ENCODE measurements at places on chromosomes 12 and 14.

DNA sequence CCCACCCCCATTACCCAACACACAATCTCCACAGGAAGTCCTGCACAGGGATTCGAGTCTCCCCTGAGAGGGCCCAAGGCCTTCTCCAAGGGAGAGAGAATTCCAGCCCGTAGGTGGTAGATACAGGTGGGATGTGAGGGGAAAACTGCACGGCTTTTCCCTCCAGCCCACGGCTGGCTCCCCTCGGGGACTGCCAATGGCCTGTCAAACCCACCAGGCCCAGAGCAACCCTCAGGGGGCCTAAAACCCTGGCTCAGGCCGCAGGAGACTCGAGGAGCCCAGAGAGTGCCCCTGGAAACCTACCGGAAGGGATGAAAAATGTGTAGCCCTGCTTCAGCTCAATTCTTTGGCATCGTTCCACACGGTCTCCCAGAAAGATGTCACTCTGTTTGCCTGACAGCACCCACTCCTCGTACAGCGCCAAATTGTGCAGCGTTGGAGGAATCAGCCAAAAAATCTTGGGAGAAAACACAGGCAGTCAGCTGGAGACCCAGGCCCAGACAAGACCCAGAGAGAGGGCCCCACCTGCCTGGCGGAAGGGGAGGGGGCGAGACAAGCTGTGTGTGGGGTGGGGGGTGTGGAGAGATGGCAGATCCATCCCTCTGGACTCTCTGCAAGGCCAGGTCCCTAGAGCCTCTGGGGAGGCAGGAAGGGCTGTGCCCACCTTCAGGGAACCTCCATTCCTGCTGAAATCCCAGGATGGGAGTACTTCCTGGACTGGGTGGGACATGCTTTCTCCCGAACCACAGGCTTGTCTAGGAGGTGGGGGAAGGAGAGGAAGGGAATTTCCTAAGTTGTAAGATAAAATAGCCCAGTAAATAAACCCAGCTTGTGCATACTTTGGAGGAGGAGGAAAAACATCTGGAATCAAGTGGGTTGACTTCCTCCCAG is 48.1 kb downstream of the KDM2B start:
- DNase-seq: no peak

DNA sequence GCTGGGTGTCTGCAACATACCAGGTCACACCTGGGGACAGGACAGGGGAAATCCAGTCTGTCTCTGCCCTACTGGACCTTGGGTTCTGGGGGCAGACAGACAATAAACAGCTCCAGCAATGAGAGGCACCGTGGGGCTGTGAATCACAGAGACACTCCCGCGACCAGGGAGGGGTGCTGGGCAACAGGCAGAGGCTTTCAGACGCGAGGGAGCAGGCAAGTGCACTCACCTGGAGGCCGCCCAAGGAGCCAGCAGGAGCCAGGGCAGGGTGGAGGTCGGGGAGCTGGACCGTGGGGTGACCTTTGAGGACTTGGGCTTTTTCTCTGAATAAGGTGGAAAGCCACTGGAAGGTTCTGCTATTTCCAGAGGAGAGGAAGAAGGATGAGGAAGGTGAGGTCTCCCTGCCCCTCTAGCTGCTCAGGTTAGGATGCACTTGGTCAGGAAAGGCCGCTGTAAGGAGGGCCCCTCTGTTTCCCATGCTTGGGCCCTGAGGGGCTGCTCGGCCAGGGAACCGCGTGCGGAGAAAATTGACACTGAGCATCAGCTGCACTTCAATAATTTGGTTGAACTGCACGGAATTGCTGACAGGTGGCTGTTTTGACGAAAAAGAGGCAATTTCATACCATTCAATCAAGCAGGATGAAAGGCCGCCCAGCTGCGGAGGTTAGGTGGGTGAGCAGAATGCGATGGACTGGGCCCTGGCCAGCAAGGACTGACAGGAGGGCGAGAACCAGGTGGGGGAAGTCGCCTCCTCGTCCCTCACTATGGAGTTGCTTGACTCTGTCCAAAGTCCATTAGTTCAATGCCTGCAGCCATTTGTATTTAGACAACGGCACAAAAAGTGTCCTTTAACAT is 42.2 kb downstream of the JAG2 start:
- no peak for DNase-seq

- DNase-seq: no peak
Observed at GRCh38 chr12:50099302-50100008, 4.4 kb upstream of the GPD1 start.

- DNase-seq: no peak
Observed at GRCh38 chr12:76922866-76923265, 44.0 kb upstream of the CSRP2 start.

- no peak for DNase-seq
Observed at GRCh38 chr14:100791348-100791735, 34.6 kb upstream of the MEG3 start.

Data from GM12864 (cell line).